ENCODE measurements at places on chromosomes 2 and 18. TPM values are rescaled to one million over a fixed set of nuclear protein-coding genes. Genes with fewer than 3 reads are reported as not detected.

Gene CREG2
- total RNA-seq, result under 0.01 TPM

Gene GMPPA
- total RNA-seq, result 65.4 TPM

Gene FOXD4L1
- total RNA-seq, result 0.32 TPM

Gene GNAL
- total RNA-seq, result 1.3 TPM

Gene LDLRAD4
- 0.65 TPM for total RNA-seq

Gene XDH
- 0.97 TPM for total RNA-seq

Gene TGFA
- 0.49 TPM for total RNA-seq

Gene GULP1
- total RNA-seq, result 20.6 TPM

Gene RIT2
- not detected for total RNA-seq

Gene CSRNP3
- total RNA-seq, result 1.6 TPM

Gene IL36A
- total RNA-seq, result not detected

Gene PRADC1
- total RNA-seq, result 14.3 TPM
